Stimulated activated CD8-positive, alpha-beta memory T cell treated with anti-CD3 and anti-CD28 coated beads, Interleukin-4, amount 100 ng/mL, for 1 hour (primary cell): ENCODE measurements at places on chromosomes 2 and 18.

DNA sequence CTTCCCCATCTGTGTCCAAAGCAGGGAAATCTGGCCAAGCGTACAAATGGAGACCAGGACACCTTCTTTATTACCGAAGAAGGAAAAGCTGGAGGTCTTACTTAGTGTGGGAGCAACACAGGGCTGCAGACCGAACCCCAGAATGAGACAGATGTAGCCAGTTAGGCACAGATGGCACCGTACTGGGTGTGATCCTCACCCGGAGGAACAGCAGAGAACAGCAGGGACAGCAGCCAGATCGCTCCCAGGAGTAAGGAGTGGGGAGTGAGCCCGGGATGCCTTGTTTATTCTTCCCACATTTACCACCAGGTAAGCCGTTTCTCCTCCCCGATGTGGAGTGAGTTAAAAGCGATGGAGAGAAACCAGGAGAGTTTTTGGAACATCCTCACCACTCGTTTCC, 150.7 kb upstream of the SPRED2 start:
- DNase-seq: no peak

DNA sequence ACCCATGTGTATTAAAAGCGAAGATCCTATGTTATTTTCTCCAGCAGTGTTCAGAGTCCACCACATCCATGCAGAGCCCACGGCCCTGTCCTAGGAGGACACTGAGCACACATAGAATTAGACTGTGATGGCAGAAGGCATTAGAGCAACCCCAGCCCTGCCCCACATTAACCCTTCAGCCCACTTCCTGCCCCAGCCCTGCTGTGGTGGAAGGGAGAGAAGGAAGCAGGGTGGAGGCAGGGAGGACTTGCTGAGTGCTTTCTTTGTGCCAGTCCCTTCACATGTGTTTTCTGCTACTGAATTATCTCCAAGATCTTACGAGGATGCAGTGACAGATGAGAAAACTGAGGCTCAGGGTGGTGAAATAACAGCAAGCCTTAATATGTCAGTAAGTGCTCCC, 339.0 kb downstream of the SMAD2 start:
- DNase-seq: no peak

- DNase-seq: no peak
Measured at GRCh38 chr2:189578272-189578950, 2.2 kb downstream of the SLC40A1 start.

GRCh38 chr2:103785432-103785831, 1023.6 kb downstream of the TMEM182 start:
- DNase-seq: no peak

GRCh38 chr18:54181856-54182602, 42.4 kb downstream of the MBD2 start:
- DNase-seq: no peak
